Fibroblast of skin of back (primary cell): ENCODE measurements at places on chromosomes 7 and 10.
A peak's percentile ranks its signal among the peaks of the same experiment; 100 is the strongest.

GRCh38 chr7:35015346-35015859 is 21.9 kb downstream of the DPY19L1 start:
- DNase-seq, result no peak

GRCh38 chr10:68053553-68053952 is 21.5 kb downstream of the HERC4 start:
- no peak for DNase-seq

DNA sequence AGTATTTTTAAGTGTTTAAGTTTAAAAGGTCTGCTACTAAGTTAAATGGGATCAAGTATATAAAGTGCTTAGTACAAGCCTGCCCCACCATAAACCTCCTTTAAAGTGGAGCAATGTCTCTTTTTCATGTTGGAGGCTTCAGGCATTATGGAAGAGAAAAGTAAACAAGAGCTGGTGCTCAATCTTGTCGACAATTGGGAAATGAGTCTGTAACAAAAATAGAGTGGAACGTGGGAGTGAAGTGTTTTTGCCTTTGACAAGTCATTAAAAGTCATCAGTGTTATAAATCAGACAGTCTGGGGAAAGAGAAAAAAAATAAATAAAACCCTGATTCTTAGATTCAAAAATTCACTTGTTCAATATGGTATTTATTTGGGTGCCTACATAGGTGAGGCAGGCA is 44.7 kb downstream of the DNAJC12 start:
- no peak for DNase-seq

- no peak for DNase-seq
Measured at GRCh38 chr7:76196786-76197185, 4.9 kb upstream of the SRRM3 start.

DNA sequence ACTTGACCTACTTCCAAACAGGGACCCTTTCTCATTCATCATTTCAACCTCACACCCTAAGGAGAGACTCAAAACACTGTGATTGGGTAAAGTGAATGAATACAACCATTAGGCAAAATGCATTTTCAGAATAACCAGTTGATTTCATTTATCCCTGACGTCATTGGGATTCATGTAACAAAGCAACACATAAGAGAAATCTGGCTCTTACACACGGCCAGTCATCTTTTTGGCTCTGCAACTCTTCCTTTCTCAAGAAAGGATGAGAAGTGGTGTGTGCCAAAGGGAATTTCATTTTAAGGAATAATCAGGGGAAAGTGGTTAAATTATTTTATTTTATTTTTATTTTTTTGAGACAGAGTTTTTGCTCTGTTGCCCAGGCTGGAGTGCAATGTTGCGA is 83.1 kb downstream of the CPVL start:
- DNase-seq, result no peak

- no peak for DNase-seq
Measured at GRCh38 chr10:44261296-44261695, 123.6 kb downstream of the CXCL12 start.

DNA sequence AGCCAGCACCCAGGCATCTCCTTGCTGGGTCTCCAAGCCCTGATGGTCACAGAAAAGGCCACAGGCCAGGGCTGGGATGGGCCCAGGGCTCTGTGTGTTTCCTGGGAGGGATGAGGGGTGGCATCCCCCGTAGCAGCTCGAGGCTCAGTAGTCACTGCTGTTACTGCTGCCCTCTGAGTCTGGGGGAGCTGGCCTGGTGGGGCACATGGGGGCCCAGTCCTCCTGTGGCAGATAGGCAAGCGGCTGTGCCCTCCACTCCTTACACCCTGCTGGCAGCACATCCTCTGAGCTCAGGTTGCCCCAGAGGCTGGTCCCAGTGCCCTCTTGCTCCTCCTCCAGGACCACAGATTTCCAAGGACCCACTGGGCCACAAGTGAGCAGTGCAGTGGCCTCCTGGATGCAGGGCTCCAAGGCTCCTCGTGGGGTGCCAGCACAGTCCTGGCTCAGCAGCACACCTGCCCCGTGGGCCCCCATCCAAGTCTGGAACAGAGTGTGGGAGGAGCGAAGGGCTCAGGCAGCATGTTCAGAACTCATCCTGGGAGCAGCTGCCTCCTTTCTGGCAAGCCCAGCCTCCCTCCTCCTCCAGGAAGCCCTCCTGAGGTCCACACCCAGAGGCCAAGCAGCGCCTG is 31.5 kb upstream of the TUBB8 start:
- DNase-seq, result no peak

DNA sequence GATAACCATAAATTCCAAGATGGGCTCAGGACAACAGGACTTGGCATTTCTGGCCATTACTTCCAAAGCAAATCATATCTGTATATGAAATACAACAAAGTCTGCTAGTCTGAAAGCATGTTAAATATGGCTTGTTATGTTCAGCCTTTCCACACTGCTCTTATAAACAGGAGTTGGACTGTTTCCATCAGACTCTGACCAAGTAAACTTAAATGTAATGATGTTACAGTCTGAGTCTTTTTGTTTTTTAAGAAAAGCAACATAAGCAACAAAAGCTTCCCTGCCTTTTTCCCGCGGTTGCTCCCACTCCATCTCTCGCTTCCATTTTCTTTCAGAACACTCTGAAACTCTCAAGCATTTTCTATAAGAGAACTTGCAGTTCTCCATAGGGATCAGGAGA is 8.1 kb upstream of the CDCA7L start:
- no peak for DNase-seq

DNA sequence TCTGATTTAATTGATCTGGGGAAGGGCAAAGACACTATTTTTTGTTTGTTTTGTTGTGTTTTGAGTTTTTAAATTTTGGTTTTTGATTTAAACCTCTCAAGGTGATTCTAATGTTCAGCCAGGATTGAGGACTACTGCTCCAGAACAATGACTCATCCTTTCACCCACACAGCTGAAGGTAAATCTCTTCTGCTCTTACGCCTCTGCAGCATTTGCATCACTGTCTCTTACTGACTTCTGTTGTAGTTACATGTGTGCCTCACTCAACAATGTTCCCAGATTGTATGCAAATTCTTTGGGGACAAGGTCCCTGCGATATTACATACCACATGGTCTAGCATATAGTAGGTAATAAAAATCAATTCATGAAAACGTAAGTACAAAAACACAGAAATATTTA is 467.5 kb upstream of the LRRN3 start:
- DNase-seq, result no peak

DNA sequence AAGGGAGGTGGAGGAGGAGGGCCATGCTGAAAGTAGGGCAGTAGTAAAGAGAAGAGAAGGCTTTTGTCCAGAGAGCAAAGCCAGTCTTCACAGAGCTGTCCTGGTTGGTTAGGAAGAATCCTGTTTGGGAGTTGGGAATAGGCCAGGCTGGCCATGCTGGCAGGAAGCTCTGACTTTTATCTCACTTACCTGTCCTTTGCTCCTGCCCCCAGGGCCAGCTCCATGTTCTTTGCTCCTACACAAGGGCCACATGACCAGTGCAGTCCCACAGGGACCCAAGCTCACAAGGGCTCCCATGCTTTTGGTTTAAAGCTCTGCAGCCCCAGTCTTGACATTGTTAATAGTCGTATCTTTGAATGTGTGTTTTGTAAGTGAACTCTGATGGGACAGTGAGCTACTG is 161.6 kb upstream of the KMT2E start:
- DNase-seq, result no peak

- DNase-seq, result peak; percentile 67
Measured at GRCh38 chr7:41698726-41699125, 4.2 kb downstream of the INHBA start.

DNA sequence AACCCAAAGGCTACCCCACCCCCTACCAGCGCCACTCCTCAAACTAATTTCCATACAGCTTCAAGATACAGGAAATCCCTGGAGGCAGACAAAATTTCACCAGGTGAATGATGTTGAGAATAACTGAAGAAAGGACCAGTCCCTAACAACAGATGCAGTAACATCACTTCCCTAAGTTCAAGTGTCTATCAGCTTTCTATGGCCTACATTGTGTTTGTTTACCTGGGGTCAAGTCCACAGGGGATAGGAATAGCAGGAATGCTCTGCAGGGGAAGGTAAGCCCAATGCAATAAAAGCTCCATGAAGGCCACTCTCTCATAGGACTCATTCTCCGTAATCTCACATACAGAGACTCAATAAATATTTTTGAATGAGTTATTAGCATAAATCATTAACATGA is 26.9 kb downstream of the FAM13C start:
- DNase-seq, result no peak

DNA sequence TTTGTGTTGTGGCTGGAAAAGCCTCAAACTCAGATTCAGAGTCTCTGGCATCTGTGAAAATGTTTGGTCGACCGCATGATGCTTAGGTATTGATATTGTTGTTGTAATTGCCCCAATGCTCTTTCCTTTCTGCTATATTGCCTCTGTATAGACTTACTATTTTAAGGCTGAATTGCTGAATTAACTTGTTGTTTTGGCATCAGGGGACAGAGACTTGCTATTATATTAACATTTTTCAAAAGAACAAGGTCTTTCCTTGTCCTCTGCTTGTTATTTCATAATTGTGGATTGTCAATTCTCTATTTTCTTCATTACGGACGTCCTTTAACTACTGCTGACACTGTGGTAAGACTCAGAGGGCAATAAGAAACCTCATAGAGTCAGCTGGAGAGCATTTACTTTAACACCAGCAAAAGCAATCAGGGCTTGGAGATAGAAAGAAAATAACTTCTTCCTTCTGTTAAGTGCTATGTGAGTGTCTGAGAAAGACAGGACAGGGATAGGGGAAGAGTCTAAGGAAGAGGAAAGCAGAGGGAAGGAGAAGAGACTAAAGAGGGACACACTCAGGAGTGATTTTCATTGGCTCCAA is 17.6 kb downstream of the CPED1 start:
- no peak for DNase-seq

GRCh38 chr7:66443946-66444345 is 184.7 kb upstream of the KCTD7 start:
- no peak for DNase-seq

DNA sequence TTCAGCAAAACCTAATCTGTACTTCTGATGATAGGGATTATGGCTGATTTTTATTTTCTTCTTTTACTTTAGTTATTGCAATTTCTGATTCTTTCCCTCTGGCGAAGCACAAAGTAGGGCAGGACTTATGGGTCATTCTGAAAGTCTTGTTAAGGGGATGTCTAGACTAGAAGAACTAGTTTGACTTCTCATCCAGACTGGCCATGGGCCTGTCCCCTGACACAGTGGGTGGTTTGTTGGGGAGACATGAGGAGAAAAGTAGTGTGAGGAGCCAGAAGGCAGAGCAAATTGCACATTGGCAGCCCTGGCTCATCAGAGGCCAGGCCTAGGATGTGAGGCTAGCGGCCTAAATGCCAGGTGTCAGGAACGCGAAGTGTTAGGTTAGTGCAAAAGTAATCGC is 152.8 kb downstream of the RTKN2 start:
- DNase-seq, result no peak

- no peak for DNase-seq
Measured at GRCh38 chr10:37703833-37704382, 153.5 kb downstream of the ZNF248 start.
